ENCODE measurements at places on chromosomes 16 and 17.

DNA sequence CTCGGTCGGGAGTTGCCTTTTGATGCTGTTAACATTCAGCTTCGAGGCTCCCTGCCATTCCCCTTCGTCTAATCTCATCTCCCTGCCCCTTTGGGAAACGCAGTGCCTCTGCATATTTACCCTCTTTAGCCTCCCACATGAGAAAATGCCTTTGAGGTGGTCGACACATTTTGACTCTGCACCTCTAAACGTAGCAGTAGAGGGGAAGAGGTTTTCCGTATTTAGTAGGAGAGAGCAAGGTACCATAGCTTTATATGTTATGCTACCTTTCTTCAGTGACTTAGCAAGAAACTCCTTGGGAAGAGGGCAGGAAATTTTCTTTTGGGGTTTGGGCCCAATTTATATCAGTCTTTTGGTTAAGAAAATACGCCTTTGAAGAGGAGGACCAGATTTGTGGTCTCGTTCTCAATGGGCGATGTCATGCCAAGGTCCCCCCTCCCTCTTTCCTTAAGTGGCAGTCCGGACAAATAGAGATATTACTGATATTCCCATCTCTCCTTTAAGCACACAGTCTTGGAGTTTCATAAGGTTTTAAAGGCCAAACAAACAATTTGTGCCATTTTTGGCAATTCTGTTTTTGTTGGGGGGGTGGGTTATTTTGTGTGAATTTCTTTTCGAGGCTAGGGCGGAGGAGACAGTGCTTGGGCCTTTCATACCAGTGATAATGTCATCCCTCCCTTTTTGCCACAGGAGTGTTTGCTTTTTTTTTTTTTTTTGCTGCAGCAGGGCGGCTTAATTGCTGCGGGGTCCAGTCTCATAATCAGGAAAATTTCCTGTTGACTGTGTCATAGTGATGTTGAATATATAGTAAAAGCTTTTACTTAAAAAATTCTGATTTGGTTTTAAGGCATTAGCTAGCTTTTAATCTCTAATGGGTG is 1.5 kb downstream of the PAFAH1B1 start:
- no peak for DNase-seq

- DNase-seq: no peak
These were observed 16.6 kb downstream of the DGKE start for GRCh38 chr17:56850591-56850990.

DNA sequence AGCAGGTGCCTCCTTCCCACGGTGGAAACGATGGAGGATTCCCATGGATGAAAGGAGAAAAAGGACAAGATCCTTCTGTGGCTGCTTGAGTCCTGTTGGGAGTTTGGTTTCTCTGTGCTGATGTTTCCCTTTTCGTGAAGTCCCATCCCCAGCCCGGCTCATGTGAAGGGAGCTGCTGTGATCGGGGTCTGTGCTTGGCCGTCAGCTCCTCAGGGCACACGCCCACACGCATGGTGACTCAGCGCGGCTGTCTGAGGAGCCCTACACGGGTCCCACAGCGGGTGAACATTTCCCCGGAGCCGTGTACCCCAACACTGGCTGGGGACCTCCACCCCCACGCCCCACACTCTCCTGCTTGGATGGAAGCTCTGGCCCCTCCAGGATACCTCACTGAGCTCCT is 44.5 kb upstream of the SSTR5 start:
- no peak for DNase-seq

DNA sequence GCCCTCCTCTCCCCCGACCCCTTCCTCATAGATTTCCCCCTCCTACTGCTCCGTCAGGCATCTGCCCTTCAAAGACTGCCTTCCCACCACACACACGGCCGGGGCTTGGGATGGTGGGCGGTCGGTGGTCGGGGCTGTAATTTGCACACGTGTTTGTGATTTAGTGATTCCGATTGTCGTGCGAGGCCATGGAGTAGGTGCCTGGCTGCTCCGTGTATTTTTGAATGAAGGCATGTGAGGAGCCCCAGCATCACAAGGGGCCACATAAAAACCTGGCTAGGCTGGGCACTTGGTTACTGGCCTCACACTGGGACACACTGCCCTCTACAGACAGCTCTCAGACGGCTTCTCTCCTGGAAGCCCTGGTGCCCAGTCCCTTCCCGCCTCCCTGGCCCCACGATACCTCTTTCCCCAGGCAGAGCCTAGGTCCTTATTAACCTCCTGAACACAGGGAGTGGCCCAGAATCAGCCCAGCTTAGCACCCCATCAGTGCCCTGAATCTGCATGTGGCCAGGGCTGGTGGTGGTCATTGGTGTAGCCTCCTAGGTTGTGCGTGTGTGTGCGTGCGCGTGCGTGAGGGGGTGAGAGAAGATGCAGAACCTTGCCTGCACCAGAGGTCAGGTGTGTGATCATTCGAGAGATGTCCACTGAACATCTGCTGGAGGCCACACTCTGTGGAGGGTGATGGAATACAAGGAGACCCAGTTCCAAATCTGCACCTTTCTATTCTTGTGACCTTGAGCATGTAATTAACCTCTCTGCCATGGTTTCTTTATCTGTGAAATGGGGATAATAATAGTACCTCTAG is 1.3 kb upstream of the SOCS1 start:
- DNase-seq: peak; percentile 61

GRCh38 chr17:17628388-17629008 is 37.0 kb upstream of the PEMT start:
- no peak for DNase-seq

GRCh38 chr17:16878606-16879005 is 93.3 kb downstream of the TNFRSF13B start:
- DNase-seq: no peak

DNA sequence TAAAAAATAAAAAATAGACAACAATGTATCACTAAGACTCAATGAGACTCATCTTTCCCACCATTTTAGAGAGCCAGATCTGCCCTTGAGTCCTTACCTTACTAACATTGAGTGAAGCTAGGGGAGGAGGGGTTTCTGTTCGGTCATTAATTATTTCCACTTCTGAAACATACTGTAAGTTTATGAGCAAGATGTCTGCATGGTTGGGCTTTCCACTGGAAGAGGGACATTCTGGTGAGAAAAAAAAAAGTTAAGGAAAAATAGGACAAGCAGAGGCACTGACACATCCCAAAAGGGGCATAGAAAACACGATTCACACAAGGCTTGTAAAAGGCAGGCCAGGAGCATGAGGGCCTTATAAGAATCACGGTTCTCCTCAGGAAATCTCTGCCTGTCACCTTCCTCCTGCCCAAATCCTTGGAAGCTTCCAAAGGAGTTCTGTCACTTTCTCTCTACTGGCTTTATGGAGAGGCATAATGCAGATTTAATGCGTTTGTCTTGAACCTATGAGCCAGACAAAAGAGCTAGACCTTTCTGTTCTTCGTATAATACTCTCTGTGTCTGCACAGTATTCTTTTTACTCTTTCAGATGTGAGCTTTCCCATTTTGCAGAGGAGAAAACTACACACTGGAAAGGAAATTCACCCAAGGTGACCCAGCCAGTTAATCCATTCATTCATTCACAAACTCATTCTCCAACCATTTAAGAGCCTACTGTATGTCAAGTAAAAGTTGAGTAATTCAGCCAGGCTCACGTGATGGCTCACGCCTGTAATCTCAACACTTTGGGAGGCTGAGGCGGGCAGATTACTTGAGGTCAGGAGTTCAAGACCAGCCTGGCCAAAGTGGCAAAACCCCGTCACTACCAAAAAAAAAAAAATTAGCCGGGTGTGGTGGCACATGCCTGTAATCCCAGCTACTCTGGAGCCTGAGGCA is 2.5 kb downstream of the LSM12 start:
- no peak for DNase-seq

GRCh38 chr16:84741340-84741830 is 41.6 kb downstream of the USP10 start:
- no peak for DNase-seq

GRCh38 chr17:44919885-44920564 is 4.7 kb upstream of the GFAP start:
- peak; percentile 60 for DNase-seq

DNA sequence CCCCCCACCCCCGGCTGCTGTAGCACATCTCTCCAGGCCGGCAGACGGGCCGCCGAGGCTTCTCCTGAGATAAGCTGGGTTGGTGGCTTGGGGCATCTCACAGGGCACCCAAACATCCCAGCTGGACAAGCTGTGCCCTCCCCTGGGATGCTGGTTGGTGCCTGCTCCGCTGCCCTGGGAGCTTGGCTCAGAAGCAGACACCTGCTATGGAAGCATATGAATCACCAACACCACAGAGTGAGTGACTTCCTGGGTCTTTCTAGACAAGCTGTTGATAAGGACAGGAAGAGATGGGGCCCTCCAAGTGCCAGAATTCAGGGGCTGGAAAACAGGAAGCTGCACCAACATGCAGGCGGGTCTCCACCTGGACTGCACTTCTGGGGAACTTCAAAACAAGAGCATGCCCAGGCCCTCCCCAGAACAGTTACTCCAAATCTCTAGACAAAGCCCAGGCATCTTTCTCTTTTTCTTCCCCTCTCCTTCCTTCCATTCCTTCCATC is 13.7 kb downstream of the C16orf95 start:
- no peak for DNase-seq

DNA sequence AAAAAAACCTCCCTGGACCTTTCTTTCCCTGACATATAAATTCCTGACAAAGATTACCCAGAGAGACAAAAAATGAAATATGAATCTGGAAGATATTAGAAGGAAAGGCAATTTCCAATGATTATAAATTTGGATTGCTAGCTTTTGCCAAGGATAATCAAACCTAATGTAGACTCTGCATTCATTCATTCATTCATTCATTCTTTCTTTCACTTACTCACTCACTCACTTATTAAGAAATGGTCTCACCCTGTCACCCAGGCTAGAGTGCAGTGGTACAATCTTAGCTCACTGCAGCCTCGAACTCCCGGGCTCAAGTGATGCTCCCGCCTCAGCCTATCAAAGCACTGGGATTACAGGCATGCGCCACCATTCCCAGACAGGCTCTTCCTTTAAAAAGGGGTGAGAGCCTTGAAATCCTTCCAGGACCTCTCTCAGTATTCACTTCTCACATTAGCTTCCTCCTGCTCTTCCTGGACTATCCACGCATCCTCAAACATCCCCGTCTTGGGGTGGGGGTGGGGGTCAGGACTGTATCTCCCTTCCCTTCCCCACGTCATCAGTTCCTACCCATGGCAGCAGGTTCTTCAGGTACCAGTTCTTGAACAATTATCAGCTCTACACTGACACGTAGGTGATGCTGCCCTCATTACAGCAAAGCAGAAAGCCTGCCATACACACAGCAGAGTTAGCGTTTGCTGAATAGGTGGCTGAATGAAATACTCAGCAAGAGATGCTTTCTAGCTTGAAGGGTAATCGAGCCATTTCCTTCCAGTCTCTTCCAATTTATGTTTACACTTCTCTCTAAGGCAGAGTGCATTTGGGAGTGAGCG is 19.8 kb downstream of the PRPSAP1 start:
- DNase-seq: no peak

DNA sequence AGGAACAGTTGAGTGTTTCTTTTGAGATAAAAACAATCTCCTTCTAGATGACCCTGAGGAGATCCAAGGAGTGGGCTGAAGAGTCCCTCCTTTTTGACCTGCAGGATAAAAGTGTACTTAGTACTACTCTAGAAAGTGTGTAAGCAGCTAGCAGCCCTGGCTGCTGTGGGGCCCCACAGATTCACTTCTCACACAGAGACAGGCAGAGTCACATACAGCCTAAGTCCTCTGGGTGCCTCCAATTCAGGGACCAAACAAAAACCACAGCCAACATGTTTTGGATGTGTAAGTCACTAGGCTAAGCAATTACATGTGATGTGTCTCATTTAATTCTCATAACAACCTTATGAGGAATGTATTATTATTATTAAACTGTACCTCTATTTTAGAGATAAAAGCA is 97.1 kb downstream of the TMEM100 start:
- no peak for DNase-seq

- DNase-seq: no peak
These were observed 38.4 kb downstream of the RANBP10 start for GRCh38 chr16:67767953-67768352.

GRCh38 chr16:87465306-87465705 is 27.5 kb downstream of the ZCCHC14 start:
- DNase-seq: no peak

DNA sequence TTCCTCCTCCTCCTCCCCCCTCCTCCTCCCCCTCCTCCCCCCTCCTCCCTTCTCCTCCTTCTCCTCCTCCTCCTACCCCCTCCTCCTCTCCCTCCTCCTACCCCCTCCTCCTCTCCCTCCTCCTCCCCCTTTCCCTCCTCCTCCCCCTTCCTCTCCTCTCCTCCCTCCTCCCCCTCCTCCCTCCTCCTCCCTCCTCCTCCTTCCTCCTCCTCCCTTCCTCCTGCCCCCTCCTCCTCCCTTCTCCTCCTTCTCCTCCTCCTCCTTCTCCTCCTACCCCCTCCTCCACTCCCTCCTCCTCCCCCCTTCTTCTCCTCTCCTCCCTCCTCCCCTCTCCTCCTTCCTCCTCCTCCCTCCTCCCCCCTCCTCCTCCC is 6.6 kb upstream of the PDP2 start:
- DNase-seq: no peak

- peak; percentile 82 for DNase-seq
These were observed 5.7 kb downstream of the GRN start for GRCh38 chr17:44350733-44351226.

- no peak for DNase-seq
These were observed 13.9 kb upstream of the HELZ start for GRCh38 chr17:67258821-67259468.

GRCh38 chr17:9350080-9350479 is 225.5 kb downstream of the STX8 start:
- DNase-seq: no peak

DNA sequence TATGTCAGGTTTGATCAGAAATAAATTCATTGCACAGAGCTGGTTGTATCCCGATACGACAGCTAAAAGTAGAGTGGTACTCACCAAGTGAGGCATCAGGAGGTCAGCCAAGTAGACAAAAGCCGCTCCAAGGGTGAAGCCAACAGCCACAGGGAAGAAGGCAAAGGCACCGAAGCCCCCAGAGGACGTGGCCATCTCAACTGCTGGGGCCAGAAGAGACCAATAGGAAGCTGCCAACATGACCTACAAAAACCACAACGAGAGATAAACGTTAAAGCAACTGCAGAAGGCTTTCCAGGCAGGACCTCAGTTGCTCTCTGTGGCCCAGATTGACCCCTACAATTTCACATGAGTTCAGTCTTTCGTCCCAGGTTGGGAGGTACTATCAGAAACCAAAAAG is 61.0 kb downstream of the SLC39A11 start:
- no peak for DNase-seq

DNA sequence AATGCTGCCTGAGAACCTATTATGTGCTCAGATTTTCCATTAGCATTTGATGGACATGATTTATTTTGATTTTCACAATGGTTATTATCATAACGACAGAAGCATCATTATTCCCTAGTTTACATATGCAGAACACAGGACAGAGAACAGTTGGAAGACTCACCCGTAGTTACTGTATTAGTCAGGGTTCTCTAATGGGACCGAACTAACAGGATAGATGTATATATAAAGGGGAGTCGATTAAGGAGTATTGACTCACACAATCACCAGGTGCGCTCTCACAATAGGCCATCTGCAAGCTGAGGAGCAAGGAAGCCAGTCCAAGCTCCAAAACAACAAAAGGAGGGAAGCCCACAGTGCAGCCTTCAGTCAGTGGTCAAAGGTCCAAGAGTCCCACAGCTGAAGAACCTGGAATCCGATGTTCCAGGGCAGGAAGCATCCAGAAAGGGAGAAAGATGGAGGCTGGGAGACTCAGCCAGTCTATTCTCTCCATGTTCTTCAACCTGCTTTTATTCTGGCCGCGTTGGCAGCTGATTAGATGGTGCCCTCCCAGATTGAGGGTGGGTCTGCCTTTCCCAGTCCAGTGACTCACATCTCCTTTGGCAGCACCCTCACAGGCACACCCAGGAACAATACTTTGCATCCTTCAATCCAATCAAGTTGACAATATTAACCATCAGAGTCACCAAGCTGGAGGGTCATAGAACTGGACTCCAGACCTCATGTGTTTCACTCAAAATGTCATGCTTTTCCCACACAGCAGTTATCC is 92.7 kb upstream of the XYLT1 start:
- no peak for DNase-seq

Data from neural crest cell (in vitro differentiated cells).